Stimulated activated CD8-positive, alpha-beta memory T cell treated with anti-CD3 and anti-CD28 coated beads, Interleukin-7, amount 100 ng/mL, for 24 hours (primary cell): ENCODE measurements at places on chromosomes 4 and X.

DNA sequence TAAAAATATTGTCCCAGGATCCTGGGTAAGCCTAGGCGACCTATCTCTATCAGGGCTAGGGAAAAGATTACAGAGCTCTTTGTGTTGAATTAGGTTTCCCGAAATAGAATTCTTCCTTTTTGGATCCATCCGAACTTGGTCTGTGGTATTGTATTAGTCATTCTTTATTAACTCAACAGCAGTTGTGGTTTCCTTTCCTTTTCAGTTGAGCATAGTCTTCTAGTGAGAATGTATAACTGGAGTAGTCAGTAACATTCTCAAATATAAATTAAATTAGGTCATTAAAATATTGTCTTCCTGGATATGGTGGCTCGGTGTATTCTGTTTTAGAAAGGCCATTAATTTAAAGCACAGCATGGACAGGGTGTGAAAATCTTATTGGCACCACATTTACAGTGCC is 520.4 kb downstream of the NLGN4X start:
- DNase-seq, result no peak

DNA sequence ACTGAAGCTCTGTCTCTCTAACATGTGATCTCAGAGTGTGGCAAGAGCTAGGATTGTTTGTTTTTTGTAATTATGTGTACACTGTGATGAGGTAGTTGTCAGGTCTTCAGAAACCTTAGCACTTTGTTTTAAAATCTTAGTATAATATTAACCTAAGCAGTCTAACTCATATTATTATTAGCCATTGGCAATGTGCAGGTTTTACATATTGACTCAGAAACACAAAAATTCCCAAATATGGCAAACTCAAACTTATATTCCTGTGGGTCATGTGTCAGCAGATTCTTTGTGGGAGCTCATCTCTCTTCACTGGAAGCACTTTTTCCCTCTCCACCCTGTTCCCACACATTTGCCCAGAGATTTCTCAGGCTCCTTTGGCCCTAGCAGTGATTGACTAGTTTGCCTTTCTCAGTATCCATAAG is 8.2 kb upstream of the PWWP3B start:
- no peak for DNase-seq

- DNase-seq, result no peak
Observed at GRCh38 chrX:1462596-1463251, 10.0 kb upstream of the ASMTL start.

GRCh38 chr4:22708961-22709360 is 16.2 kb downstream of the GBA3 start:
- DNase-seq, result no peak

DNA sequence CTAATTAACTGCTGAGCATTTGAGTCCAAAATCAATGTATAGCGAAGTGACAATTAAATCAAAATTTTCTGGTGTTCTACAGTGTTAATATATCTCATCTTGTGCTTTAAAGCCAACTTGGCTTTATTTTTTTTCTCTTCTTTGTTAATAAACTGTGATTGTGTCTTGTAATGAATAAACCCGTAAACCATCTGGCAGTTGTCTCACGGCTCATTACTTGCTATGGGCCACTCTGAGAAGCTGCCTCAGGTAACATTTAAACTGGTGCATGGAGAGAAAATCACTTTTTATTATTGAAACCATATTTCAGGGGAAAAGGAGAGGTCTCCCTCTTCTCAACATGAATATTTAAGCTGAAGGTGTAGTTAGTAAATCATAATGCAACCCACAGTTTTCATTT is 694.0 kb downstream of the KCTD8 start:
- no peak for DNase-seq
